HT1080 (cell line): ENCODE measurements at places on chromosomes 16 and 17. TPM values are rescaled to one million over a fixed set of nuclear protein-coding genes. Genes with fewer than 3 reads are reported as not detected.

- DNase-seq, result no peak
Measured at GRCh38 chr17:35167046-35167445, 19.4 kb downstream of the UNC45B start.

Gene CDH8
- not detected in 2 replicates for total RNA-seq

DNA sequence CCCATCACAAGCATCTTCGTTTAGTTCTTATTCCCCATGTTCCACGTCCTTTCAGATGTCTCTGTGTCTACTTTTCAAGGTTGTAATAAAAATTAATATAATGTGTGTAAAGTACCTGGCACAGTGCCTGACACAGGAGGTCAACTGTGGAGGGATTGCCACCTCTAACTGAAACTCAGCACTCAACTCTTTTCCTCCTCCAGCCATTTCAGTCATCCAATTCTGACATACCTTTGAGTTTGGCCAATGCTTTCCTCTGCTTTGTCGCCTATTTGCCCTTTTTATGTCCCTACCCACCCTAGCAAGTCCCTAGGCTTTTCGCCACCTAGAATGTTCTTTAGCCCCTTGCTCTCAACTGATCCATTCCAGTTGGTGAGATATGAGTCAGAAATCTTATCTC, 1.6 kb downstream of the UBE2Z start:
- no peak for DNase-seq

GRCh38 chr17:50495918-50496317, 12.3 kb upstream of the MYCBPAP start:
- peak; percentile 46 for DNase-seq

Gene STX1B
- 1.0 and 2.1 TPM in 2 replicates for total RNA-seq

- no peak for DNase-seq
Measured at GRCh38 chr16:53369921-53370320, 64.3 kb upstream of the RBL2 start.

Gene PRSS53
- 0.72 and 0.80 TPM in 2 replicates for total RNA-seq

DNA sequence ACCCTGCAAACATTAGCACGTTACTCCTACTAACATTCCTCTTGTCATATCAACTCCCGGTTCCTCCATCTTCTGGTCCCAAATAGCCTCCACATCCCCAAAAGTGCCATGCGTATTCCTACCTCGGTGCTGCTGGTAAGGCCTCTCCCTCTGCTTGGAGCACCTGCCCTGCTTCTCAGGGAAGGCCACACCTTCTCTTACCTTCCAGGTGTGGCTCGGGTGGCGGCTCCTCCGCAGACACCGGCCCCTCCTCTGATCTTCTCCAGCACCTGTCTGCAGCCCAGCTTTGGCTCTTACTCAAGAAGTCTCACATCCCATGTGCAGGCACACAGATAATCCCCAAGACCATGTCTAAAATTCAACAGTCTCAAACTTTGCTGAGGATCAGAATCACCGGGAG, 92.3 kb downstream of the GAS7 start:
- DNase-seq, result no peak

GRCh38 chr16:83722456-83723183, 85.2 kb upstream of the HSBP1 start:
- DNase-seq, result no peak

Gene TP53TG3F
- 0.10 TPM in 1 of 2 replicates, not detected in the other for total RNA-seq

DNA sequence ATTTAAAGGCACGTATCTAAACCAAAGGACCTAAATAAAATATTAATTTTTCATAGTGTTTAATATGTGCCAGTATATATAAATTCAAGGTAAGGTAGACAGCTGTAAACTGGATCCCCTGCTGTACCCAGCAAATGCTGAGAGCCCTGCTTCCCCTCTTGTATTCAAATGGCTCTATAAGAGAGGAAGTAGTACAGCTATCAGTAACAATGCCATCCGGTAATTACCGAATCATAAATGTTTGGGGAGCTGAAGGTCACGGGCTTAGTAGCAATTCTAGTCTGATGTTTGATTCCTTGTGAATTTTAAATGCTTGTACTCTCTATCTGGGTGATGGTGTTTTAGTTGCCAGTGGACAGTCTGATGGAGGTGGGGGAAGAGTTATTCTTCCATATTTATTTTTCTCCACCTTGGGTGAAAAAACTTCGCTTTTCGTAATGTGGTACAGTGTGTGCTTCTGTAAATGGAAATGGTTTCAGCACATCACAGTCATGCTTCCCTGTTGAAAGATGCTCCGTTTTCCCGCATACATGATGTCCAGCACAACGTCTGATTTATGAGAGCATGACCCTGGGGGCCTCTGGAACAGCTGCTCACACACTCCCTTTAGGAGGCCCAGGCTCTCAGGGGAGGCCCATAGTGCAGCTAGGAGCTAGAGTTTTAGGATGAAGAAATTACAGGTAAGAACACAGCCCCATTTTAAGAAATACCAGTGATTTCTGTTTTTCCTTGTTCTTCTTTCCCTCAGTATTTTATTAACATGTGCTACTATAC, 423.9 kb downstream of the WWOX start:
- DNase-seq, result no peak

- no peak for DNase-seq
Measured at GRCh38 chr17:39612291-39612894, 4.7 kb upstream of the NEUROD2 start.

- DNase-seq, result no peak
Measured at GRCh38 chr17:67248291-67248690, 3.3 kb upstream of the HELZ start.

DNA sequence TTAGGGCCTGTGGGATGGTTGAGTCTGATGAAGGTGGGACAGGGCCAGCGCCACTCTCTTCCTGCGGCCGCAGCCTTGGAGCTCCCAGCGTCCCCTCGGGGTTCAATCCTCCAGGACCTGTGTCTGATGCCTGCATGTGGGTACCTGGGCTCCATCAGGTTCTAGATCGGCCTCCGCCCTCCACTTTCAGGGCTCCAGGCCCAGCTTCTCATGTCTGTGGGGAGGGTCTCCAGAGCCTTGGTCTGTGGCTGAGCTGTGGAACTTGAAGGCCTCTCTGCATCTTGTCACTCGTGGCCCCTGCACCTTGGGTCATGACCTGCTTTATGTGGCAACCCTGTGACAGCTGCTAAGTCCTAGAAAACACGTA, 89.8 kb upstream of the ZNF750 start:
- no peak for DNase-seq

- no peak for DNase-seq
Measured at GRCh38 chr17:71085238-71086033, 916.1 kb downstream of the KCNJ2 start.
